ENCODE measurements at places on chromosomes 3 and 15. TPM values are rescaled to one million over a fixed set of nuclear protein-coding genes. Genes with fewer than 3 reads are reported as not detected.

DNA sequence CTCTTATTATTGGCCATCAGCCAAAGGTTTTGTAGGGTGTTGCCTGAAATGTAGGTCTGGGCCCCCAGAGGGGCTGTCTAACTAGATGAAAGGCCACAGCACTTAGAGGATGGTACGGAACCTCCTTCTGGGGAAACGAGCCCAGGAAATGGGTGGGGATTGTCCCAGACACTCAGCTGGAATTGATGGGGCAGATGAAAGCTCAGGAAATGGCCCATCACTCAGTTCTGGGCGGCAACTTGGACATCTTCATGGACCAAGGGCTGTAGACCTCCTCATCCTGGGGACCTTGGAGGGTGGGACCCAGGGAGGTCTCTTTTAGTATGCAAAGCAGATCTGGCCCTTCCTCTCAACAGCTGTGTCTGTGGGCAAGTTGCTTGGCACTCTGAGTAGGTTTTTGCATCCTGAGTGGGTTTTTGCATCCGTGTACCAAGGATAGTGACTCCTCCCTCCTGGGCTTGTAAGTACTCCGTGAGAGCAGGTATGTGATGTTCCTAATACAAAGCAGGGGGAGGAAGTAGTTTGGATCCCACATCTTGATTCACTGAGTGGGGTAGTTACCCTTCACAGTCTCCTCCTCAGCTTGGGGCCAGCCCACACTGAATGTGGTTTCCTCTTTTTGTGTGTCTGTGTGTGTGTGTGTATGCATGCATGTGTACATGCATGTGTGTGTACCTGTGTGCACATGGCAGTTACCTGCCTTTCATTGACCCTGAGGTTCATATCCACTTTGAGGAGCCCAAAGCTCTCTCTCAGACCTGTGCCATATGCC is 292.0 kb downstream of the RPLP1 start:
- DNase-seq, result no peak

The PLA1A gene
- total RNA-seq, result 0.14 TPM

GRCh38 chr3:185280572-185281365 is 26.9 kb upstream of the EHHADH start:
- DNase-seq, result no peak

DNA sequence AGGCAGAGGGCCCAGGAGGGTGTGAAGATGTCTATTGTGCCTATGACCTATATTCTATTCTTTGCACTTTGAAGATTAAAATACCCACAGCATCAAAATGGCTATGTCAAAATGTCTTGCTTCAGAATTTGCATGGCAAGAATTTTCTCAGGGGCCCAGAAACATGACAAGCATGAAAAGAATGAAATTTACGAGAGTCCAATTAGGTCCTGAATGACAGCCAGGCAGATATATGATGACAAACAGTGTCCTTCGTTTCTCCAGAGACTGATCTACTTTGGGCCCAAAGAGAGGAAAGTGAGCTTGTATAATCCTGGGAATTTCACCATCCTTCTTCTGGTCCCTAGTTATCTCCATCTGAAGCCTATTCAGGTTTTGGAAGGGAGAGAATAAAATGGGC is 609.9 kb downstream of the FHIT start:
- DNase-seq, result no peak

The SLC33A1 gene
- total RNA-seq, result 24.0 TPM

The GOLGA8R gene
- total RNA-seq, result 0.22 TPM

GRCh38 chr3:43685921-43686320 is 4.8 kb upstream of the ABHD5 start:
- DNase-seq, result no peak

DNA sequence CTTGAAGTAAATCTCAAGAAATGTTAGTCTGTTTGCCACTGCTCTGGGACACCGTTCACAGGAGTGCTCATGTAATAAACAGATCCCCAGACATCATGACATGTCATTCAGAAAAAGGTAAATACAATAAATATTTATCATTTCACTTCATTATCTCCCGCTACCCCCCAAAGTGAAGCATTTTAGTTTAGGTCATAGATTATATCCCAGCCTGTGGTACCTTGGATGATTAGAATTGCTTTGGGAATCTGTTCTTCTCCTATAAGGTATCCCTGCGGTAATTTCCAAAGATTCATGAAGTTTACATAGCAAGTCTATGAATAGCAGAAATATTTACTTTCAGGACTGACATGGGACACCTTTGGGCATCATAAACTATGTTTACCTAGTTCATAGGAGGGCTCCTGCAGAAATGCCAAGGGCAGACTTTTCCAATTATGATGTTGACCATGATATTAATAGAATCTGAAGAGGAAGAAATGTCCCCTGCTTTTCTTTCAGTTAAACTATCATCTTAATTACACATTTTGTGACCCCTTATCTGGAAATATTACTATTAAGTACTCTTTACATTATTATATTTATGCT is 268.0 kb downstream of the NAALADL2 start:
- no peak for DNase-seq

GRCh38 chr3:194462936-194463335 is 23.9 kb downstream of the ATP13A3 start:
- DNase-seq, result no peak

The CHRNA7 gene
- 1.5 TPM for total RNA-seq

GRCh38 chr3:127887321-127887720 is 27.7 kb upstream of the KBTBD12 start:
- DNase-seq, result peak; percentile 53

GRCh38 chr3:56776556-56776950 is 25.2 kb downstream of the ARHGEF3 start:
- no peak for DNase-seq

The IL5RA gene
- total RNA-seq, result not detected

GRCh38 chr15:70418943-70419342 is 321.2 kb upstream of the TLE3 start:
- no peak for DNase-seq

- DNase-seq, result no peak
Observed at GRCh38 chr3:10300087-10300486, 7.3 kb upstream of the GHRL start.

GRCh38 chr15:99485153-99485961 is 80.4 kb upstream of the MEF2A start:
- no peak for DNase-seq

GRCh38 chr3:194521510-194522260 is 34.9 kb upstream of the ATP13A3 start:
- peak; percentile 45 for DNase-seq

DNA sequence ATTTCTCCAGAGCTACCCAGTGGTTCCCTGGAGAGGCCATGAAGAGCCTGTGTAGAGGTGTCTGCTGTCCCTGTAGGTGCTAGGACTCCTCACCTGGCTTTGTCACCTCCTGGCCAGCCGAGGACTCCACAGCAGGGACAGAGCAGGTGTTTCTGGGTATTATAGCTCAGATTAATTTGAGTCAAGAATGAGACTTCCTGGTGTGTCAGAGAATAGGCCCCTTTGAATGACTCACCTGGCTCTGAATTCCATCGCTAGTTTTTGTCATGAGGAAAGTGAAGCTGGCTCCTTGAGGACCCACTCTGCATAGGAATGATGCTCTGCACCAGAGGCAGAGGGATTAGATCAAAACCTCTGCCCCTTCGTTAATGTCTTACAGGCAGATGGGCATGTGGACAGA is 167.5 kb upstream of the TOPAZ1 start:
- no peak for DNase-seq

The CRYBG3 gene
- 7.5 TPM for total RNA-seq

The CSTA gene
- total RNA-seq, result not detected

- no peak for DNase-seq
Observed at GRCh38 chr3:40979962-40980361, 219.3 kb upstream of the CTNNB1 start.

DNA sequence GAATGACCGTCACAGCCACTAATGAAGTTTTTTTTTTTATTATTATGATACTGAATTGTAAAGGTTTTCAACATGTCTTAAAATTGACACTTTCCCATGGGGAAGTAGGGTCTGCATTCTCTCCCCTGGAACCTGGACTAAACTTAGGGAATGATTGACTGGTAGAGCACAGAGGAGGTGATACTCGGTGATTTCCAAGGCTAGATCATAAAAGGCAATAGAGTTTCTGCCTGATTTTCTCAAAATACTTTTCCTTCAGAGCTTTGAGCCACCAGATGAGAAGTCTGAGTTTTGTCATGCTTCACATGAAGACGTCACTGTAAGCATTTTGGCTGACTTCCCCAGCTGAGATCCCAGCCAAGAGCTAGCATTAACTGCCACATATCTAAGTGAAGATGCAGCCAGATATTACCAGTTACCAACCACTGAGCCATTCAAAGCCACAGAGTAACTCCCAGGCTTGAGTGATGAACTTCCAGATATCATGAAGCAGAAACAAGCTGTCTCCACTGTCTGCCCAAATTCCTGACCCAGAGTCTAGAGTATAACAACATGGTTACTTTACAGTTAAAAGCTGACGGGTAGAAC is 105.8 kb downstream of the LSAMP start:
- no peak for DNase-seq

The ADGRG7 gene
- not detected for total RNA-seq
